ENCODE measurements at places on chromosomes 1 and 21. TPM values are rescaled to one million over a fixed set of nuclear protein-coding genes. Genes with fewer than 3 reads are reported as not detected.
A peak's percentile ranks its signal among the peaks of the same experiment; 100 is the strongest.

- H3K27ac ChIP-seq = no peak overlapping the region
- H3K36me3 ChIP-seq = no peaks in the 10 kb centered on the region
- no peak overlapping the region for H3K4me3 ChIP-seq
- H3K4me1 ChIP-seq = no peaks in the 10 kb centered on the region
- peak; percentile 5 for DNase-seq
Observed at GRCh38 chr1:243325305-243325890, 69.6 kb downstream of the SDCCAG8 start.

DNA sequence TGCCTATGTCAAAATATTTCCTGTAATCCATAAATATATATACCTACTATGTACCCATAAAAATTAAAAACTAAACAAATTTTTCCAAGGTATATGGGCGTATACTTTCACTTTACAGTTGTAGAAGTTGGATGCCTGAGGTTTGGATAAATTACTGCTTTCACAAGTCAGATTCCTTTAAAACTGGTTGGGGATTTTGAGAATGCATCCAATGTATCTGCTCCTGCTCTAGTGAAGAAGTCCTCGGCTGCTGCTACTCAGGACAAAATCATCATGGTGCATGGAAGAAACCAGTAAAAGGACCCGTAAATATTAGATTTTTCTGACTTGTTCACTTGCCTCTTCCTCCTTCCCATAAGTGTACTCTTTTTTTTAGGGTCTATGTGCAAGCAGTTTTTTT lies 841.1 kb downstream of the USP25 start:
- H3K4me1 ChIP-seq = no peaks in the 10 kb centered on the region
- H3K36me3 ChIP-seq = no peaks in the 10 kb centered on the region
- H3K27me3 ChIP-seq = no peaks in the 10 kb centered on the region
- H3K4me3 ChIP-seq = no peak overlapping the region
- no peak for DNase-seq
- no peak overlapping the region for H3K27ac ChIP-seq

DNA sequence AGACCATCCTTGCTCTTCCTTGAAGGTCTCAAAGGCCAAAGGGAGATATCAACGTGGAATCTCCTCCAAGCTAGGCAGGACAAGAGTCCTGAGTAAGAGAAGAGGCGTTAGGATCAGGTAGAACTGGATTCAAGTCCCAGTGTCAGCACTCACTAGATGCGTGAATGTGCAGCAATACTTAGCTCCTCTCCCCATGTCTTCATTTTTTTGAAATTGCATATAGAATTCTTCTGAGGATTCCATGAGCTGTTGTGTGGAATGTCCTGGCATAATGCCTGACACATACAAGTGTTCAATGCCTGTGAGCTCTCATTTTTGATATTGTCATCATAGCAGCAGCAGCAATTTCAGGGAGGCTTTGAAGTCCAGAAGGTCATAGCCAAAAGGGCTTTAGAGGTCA lies 333.2 kb downstream of the KCNH1 start:
- no peak overlapping the region for H3K27ac ChIP-seq
- no peak for DNase-seq
- H3K27me3 ChIP-seq = peaks cover 1% of the 10 kb centered on the region
- no peak overlapping the region for H3K4me3 ChIP-seq

DNA sequence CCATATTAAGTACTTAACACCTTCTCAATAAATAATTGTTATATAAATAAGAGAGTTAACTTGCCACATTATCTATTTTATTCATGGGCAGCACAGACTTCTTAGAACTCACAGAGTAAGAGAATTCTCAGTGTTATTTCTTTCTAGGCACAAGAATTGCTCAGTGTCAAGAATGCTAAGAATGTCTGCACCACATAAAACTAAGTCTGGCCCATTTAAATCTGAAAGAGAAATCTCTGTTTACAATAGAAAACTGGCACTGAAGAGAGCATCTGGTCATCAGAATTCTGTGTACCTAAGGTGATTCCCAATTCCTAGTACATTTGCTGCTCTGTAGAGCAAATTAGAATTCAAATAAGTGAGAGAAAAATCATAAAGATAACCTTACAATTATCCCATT lies 3.8 kb downstream of the OR10K2 start:
- H3K27me3 ChIP-seq = no peaks in the 10 kb centered on the region
- H3K4me3 ChIP-seq = no peak overlapping the region
- no peak for DNase-seq
- H3K27ac ChIP-seq = no peak overlapping the region
- H3K36me3 ChIP-seq = no peaks in the 10 kb centered on the region

GRCh38 chr21:15330872-15331271 lies 266.1 kb upstream of the NRIP1 start:
- H3K27me3 ChIP-seq = no peaks in the 10 kb centered on the region
- no peaks in the 10 kb centered on the region for H3K36me3 ChIP-seq
- H3K4me1 ChIP-seq = no peaks in the 10 kb centered on the region
- no peak overlapping the region for H3K4me3 ChIP-seq

DNA sequence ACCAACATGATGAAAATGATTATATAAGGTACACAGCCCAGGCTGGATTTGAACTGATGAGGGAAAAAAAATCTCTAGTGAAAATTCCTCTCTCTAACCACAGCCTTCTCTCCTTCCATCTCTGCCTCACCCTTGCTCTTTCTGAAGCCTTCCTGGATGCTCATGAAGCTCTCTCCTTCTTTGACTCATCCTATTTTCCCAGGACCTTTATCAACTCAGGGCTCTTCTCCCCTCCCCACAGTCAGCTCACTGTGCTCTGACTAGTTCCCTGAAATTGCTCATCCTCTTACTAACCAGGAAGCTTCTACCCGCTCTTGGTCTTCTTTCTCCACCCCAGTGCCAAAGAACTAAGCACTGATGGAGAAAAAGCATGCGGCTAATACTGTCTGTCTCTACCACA lies 46.4 kb upstream of the ERG start:
- H3K4me1 ChIP-seq = no peaks in the 10 kb centered on the region
- DNase-seq = no peak
- no peak overlapping the region for H3K27ac ChIP-seq
- no peaks in the 10 kb centered on the region for H3K27me3 ChIP-seq
- no peak overlapping the region for H3K4me3 ChIP-seq

DNA sequence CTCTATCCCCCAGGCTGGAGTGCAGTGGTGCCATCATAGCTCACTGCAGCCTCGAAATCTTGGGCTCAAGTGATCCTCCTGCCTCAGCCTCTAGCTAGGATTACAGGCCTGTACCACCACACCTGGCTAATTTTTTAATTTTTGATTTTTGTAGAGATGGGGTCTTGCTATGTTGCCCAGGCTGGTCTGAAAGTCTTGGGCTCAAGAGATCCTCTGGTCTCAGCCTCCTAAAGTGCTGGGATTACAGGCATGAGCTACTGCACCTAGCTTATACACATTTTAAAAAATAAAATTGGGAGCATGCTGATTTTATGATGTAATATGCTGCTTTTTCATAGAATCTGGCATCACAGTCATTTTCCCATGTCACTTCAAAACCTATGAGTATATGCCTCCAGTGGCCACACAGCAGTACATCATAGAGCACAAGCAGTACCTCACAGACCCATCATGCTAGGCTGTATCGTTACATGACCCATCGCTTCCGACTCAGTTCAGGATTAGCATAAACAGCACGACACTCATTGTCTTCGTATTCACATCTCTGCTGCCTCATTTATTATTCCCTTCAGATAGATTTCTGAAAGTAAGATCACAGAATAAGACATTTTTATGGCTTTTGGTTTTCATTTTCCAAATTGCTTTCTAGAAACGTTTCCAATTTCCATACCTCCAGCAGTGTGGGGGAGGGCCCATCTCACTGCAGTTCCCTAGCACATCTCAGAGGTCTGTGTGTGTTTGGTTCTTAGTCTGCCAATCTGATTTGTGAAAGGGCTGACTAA lies 35.9 kb upstream of the CCSAP start:
- DNase-seq = no peak
- no peaks in the 10 kb centered on the region for H3K36me3 ChIP-seq
- H3K4me3 ChIP-seq = no peak overlapping the region
- H3K4me1 ChIP-seq = no peaks in the 10 kb centered on the region
- H3K27ac ChIP-seq = no peak overlapping the region

GRCh38 chr1:1026599-1027413 lies 6.9 kb downstream of the AGRN start:
- no peak for DNase-seq
- H3K4me1 ChIP-seq = peaks cover 5% of the 10 kb centered on the region
- no peaks in the 10 kb centered on the region for H3K36me3 ChIP-seq
- H3K27ac ChIP-seq = no peak overlapping the region
- no peak overlapping the region for H3K4me3 ChIP-seq
- no peaks in the 10 kb centered on the region for H3K27me3 ChIP-seq

GRCh38 chr1:214678386-214678785 lies 75.4 kb downstream of the CENPF start:
- H3K27me3 ChIP-seq = no peaks in the 10 kb centered on the region
- no peaks in the 10 kb centered on the region for H3K36me3 ChIP-seq
- H3K4me3 ChIP-seq = no peak overlapping the region

DNA sequence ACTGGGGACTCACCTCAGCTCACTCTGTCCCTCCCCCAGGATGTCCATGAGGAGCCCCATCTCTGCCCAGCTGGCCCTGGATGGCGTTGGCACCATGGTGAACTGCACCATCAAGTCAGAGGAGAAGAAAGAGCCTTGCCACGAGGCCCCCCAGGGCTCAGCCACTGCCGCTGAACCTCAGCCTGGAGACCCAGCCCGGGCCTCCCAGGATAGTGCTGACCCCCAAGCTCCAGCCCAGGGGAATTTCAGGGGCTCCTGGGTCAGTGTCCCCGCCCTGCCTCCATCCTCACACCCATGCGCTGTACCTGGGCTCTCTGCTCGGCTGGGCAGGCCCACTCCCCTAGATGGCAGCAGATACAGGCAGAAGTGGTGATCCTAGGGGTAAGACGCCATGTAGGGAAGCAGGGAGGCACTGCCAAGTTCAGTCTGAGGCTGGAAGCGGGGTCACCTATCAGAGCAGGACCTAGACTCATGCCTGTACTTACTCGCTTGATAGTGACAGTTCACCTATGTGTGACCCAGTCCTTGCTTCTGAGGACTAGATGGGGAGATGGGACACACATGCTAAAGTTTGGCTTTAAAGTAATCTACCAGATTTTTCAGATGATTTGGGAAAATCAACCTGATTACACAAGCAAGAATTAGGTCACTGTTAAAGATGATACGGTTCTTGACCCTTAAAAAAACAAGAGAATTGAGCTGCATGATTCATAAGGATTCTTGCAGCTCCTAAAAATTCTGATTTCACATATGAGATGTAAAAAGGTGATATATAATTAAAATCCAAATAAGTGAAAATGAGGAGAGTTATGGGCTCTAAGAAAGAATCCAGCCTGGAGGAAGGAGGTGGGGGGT lies 38.7 kb downstream of the ETNK2 start:
- no peak overlapping the region for H3K27ac ChIP-seq
- no peaks in the 10 kb centered on the region for H3K27me3 ChIP-seq
- H3K36me3 ChIP-seq = no peaks in the 10 kb centered on the region
- H3K4me1 ChIP-seq = no peaks in the 10 kb centered on the region

GRCh38 chr1:184160236-184160635 lies 108.7 kb downstream of the TSEN15 start:
- no peak overlapping the region for H3K4me3 ChIP-seq
- no peak overlapping the region for H3K27ac ChIP-seq
- H3K4me1 ChIP-seq = peaks cover 8% of the 10 kb centered on the region
- DNase-seq = peak; percentile 4
- H3K27me3 ChIP-seq = no peaks in the 10 kb centered on the region

Gene MYOC
- total RNA-seq = not detected

Gene KRTAP19-1
- not detected for total RNA-seq

Gene CBR3
- total RNA-seq = 1.8 TPM

Gene GIPC2
- total RNA-seq = not detected

Gene HSF2BP
- total RNA-seq = 0.35 TPM

Gene CKS1B
- total RNA-seq = 8.5 TPM

Gene PODN
- not detected for total RNA-seq

Gene DCST2
- 1.4 TPM for total RNA-seq
